ENCODE measurements at places on chromosomes 2 and 18. TPM values are rescaled to one million over a fixed set of nuclear protein-coding genes. Genes with fewer than 3 reads are reported as not detected.
A peak's percentile ranks its signal among the peaks of the same experiment; 100 is the strongest.

ZNF516 gene
- 48.5 TPM for total RNA-seq

DNA sequence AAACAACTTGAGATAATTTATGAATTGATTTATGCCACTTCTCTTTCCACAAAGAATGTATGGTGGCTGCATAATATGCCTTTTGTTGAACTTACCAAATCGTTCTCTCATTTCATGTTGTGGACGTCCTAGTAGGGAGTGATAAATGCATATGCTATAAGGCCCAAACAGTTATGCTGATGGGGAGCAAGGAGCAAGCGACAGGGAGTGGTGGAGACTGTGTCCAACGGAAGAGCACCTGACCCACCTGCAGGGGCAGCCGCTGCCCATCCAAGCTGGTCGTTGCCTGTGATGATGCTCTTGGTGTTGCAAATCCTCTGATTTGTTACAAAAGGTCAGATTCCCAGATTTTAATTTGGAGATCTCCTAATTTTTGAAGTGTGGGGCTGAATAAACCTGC, 31.0 kb upstream of the MGAT4A start:
- DNase-seq, result no peak

CCDC85A gene
- total RNA-seq, result 1.8 TPM

GAD1 gene
- not detected for total RNA-seq

ECEL1 gene
- total RNA-seq, result 0.35 TPM

- no peak for DNase-seq
These were observed 932.9 kb downstream of the TDRD15 start for GRCh38 chr2:22056621-22057132.

- DNase-seq, result no peak
These were observed 9.3 kb upstream of the KCNJ3 start for GRCh38 chr2:154689158-154689557.

ITPRIPL1 gene
- total RNA-seq, result 1.5 TPM

GRCh38 chr18:5295231-5295920, at the start of gene ZBTB14:
ZBTB14 (minus strand) TSS chr18:5295726; CDS start chr18:5293246, 2,480 bp downstream.
- peak; percentile 49 for DNase-seq

METTL5 gene
- 39.9 TPM for total RNA-seq

DNA sequence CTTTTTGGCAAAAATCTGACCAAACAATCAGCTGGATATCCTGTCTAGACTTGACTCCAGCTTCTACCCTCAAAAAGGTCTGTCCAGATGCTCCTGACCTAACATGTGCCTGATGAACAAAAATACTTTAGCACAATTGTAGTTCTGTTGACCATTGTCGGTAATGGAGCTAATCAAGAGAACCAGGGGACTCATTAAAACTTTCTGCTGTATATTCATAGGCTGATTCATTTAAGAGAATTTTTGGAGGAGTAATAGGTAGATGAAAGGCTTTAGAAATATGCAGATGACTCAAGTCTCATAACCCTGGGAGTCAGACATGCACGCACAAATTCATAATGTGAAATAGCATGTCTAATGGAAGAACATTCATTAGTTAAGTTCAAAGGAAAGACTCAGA, 514.2 kb downstream of the TXNL1 start:
- DNase-seq, result no peak

L3MBTL4 gene
- total RNA-seq, result 16.1 TPM

DNA sequence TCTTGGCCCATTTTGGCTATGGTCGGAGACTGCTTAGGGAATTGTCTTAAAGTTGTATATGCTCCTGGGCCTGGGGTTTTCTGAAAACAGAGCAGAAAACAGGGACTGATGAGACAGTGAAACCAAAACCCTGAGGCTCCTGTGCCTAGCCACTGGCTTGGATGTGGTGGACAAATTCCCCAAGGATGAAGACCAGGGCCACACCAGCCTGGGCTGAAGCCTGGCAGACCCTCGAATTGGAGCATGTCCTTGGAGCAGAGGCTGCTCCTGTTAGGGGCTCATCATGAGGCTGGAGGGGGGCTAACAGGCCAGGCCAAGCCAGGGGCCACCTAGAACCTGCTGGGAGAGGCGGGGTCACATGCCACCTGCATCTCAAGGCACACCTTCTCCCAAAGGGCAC, 68.1 kb downstream of the STPG4 start:
- no peak for DNase-seq

GRCh38 chr2:43851011-43851980, 12.5 kb downstream of the ABCG8 start:
- DNase-seq, result peak; percentile 7

DNA sequence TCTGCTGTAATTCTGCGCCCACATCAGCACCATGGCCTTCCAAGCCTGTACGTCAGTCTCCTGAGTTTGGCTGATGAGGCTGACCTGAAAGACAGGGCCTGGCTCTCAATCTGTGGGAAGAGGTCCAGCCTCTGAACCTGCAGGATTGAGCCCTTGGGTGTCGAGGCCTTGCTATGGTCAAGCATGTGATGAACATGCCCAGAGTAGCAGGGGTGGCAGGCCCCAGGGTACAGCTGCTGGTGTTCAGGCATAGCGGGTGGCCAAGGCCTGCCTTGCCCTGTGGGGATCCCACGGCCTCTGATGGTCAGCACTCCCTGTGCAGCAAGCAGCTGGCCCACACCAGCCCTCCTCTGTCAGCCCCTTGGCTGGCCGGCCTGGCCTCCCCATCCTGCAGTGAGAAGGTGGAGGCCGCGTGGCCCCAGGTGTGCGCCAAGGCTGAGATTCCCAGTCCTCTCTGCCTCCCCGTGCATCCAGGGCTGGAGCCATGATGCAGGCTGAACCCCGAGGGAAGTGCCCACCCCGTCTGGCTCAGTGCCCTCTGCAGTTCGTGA, 298.4 kb downstream of the NDUFA10 start:
- no peak for DNase-seq

FAM161A gene
- total RNA-seq, result 3.8 TPM

GRCh38 chr2:236735825-236736238, 166.2 kb downstream of the ACKR3 start:
- no peak for DNase-seq

DNA sequence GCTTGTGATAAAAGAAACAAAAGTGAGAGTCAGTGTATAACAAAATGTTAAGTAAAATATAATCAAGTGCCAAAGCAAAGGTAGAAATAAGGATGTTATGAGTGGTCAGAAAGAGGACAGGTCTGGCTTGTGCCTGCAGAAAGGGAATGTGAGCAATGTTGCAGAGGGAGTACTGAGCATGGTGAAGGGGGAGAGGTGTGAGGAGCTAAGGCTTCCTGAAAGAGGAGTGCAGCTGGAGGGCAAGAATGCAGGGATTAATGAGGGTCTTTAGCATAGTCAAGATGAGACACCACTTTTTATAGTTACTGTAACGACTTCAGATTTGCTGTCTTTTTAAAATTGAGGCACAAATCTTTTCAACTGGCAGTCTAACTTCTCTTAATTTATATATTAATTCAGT, 22.0 kb upstream of the FIGN start:
- no peak for DNase-seq

DNA sequence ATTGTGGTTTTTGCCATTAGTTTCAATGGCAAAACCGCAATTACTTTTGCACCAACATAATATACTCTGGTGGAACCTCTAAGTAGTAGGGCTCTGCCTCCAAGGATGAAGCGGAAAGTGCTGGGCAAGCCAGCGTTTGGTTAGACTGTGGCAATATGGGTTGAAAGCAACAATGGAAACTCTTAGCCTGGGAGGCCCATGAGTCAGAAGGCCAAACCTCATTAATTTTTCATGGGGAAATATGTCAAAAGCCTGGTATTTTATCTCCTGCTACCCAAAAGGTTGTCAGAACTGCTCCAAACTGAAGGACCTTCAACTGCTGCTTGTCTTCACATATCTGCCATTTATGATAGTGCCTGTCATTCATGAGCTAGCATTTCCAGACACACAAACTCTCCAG, 179.1 kb upstream of the CYP26B1 start:
- DNase-seq, result no peak

- DNase-seq, result no peak
These were observed 331.9 kb upstream of the GULP1 start for GRCh38 chr2:187959821-187960220.

EPB41L3 gene
- total RNA-seq, result 34.0 TPM

DNA sequence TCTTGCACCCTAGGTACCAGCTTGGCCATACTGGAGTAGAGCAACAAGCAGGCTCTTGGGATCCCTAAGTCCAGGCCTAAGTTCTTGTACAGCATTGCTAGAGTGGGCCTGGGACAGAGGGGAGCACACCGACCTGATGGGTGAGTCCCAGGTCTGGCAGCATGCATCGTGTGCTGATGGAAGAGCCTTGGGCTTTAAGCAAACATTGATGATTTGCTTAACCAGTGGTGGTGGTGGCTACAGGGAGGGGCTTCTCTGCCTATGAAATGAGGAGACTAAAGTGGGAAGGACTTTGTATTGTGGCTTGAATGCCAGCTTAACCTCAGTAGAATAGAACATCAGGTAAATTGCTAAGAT, 39.2 kb upstream of the UXS1 start:
- no peak for DNase-seq

MROH2A gene
- 1.2 TPM for total RNA-seq

- no peak for DNase-seq
These were observed 614.5 kb downstream of the IRS1 start for GRCh38 chr2:226184940-226185615.

ZBTB7C gene
- total RNA-seq, result 24.1 TPM

DNA sequence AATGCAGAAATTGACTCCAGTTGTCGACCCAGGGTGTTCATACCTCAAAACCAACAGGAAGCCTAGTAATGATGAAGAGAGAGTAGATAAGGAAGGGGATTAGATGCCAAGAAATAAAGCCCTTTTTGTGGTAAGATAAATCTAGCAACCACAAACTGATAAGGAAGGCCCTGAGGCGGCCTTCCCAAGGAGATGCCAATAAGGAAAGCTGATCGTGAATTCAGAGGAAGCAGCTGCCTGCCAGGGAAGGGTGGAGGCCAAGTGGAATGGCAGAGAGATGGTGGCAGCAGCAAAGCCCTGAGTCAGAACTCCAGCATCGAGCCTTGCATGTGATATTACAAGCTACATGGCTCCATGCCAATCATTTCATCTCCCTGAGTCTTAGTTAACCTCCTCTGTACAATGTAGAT, 126.3 kb downstream of the IRS1 start:
- DNase-seq, result peak; percentile 79

OBSL1 gene
- total RNA-seq, result 57.8 TPM

DNA sequence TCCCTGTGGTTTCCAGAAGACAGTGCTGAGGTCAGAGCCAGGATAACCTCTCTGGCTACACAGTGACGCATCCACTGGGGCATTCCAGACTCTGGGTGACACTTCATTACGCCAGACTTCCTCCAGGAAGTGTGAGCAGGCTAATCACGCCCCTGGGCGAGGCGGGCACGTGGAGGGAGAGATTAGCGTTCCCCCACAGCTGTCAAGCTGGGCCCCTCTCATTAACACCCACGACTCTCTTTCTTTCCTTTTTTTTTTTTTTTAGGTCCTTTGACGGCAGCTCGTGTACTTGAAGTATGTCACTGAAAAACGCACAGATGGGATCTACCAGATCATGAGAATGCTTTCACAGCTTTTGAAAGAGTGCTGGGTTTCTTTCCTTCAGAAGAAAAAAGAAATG, 274.6 kb downstream of the AFF3 start:
- DNase-seq, result no peak

- no peak for DNase-seq
These were observed 117.2 kb upstream of the SALL3 start for GRCh38 chr18:78862395-78862794.

GRCh38 chr18:79208906-79209305, 139.7 kb downstream of the ATP9B start:
- DNase-seq, result no peak

DNA sequence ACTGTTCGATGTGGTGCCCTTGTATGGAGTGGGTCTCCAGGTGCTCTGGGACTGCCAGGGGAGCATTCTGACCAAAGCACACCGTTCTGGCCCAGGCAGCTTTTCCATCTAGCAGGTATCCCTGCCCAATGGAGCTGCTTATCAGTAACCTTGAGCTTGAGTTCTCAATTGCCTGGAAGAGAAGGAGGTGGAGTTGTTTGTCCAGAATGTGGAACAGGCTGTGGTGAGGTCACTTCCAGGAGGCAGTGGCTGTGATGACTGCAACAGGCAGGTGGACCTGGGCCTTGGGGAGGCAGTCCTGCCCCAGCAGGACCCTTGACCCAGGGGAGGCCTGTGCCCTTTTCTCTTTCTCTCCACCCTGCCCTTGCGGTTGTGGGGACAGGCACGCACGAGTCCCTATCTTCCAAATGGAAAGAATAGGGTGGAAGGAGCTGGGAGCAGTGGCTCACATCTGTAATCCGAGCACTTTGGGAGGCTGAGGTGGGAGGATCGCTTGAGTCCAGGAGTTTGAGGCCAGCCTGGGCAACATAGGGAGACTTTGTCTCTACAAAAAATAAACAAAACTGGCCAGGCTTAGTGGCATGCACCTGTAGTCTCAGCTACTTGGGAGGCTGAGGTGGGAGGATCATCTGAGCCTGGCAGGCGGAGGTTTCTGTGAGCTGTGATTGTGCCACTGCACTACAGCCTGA, 66.2 kb upstream of the MCFD2 start:
- no peak for DNase-seq

RAX gene
- not detected for total RNA-seq

DNA sequence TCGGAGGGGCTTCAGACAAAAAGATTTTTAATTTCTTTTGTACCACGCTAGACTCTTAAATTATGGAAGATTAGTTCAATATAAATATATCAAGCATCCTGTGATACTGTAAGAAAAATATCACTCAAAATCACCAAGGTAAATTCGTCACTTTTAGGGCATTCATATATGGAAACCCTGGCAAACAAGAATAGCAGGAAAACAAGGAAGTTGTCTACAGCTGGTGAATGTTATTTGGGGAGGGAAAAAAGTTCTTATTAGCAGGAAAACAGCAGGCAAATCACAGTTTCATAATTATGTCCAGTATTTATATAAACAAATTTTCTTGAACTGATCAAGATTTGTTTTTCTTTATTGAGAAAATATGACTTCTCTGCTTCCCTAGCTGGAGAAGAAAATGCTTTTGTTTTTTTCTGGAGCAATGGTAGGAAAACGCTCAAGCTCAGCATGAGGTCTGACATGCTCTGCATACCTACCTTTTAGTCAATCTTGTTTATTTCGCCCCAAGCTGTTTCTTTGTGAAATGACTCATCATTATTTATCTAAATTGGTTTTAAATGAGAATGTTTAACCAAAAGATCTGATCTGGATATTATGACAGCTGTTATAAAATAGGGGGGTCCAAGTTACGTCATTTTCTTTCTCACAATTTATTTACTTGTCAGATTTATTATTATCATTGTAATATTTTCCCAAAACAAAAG, 14.7 kb downstream of the LINC00305 start:
- no peak for DNase-seq

DNA sequence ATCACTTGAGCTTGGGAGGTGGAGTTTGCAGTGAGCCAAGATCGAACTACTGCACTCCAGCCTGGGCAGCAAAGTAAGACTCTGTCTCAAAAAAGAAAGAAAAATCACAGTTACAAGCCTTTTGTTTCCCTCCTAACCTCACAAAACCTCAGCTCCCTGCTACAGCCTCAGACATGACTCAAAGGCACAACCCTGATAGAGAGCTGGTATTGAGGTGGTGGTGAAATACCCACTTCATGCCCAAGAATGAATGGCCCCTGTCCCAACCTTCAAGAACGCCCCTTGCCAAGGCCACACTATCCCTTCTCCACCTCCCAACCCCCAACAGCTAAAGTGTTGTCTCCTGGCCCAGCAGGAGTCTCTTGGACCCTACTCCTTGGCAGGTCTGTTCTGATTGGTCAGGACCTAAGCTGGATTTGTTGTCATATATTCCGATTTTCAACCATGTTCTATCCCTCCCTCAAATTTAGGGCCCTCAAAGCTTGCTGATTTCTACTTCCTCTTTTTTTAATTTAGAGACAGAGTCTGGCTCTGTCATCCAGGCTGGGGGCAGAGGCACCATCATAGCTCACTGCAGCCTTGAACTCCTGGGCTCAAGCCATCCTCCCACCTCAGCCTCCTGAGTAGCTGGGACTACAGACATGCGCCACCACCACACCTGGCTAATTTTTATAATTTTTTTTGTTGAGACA, 61.9 kb upstream of the BZW1 start:
- no peak for DNase-seq

All from mucosa of gallbladder (tissue), 1 donor.